PC-3 (cell line): ENCODE measurements at places on chromosomes 11 and 22. TPM values are rescaled to one million over a fixed set of nuclear protein-coding genes. Genes with fewer than 3 reads are reported as not detected.

DNA sequence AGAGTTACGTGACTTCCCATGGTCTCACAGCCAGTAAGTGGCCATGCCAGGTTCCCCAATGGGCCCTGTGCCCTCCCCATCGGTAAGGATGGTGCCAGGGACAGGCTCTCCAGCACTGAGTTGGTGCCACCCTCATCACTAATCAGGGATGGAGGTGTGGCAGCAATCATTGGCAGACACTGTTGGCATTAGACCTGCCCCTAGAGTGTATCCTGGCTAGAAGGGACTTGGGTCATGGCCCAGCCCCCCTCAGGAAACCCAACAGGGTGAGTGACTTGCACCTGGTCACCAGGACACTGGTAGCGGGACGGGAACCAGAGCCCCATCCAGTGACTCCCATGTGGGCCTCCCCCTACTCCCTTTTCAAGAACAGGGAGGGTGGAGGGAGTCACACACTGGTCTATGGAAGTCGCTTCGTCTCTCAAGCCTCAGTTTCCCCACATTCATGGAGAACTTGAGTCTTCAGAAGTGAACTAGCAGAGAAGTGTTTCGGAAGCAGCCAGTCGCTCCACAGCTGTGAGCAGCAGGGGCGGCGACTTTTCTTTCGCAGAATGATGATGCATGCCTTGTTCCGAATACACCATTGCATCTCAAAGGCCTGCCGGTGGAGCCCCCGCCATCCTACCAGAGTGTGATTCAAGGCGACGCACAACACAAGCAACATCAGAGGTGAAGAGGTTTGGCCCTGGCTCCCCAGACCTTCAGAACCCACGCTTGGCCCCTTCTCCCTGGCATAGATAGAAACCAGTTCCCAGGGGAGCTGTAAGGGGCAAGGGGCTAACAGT, 12.9 kb downstream of the MS4A10 start:
- H3K4me3 ChIP-seq, result no peak overlapping the region
- peaks cover 46% of the 10 kb centered on the region for H3K27me3 ChIP-seq
- no peaks in the 10 kb centered on the region for H3K4me1 ChIP-seq
- no peak for DNase-seq
- H3K27ac ChIP-seq, result no peak overlapping the region
- H3K36me3 ChIP-seq, result no peaks in the 10 kb centered on the region

- peak; percentile 41 for DNase-seq
- H3K4me3 ChIP-seq, result no peak overlapping the region
- no peaks in the 10 kb centered on the region for H3K36me3 ChIP-seq
- H3K27me3 ChIP-seq, result peaks cover 30% of the 10 kb centered on the region
- H3K27ac ChIP-seq, result no peak overlapping the region
These were observed 152.8 kb downstream of the NCAM1 start for GRCh38 chr11:113113801-113114704.

- peaks cover 65% of the 10 kb centered on the region for H3K27me3 ChIP-seq
- peaks cover 16% of the 10 kb centered on the region for H3K4me1 ChIP-seq
- peak overlapping the region; percentile 41; the same call in 1 of the 2 replicates for H3K4me3 ChIP-seq
- DNase-seq, result no peak
- no peaks in the 10 kb centered on the region for H3K36me3 ChIP-seq
These were observed 5.5 kb upstream of the IGF2 start for GRCh38 chr11:2144544-2145248.

DNA sequence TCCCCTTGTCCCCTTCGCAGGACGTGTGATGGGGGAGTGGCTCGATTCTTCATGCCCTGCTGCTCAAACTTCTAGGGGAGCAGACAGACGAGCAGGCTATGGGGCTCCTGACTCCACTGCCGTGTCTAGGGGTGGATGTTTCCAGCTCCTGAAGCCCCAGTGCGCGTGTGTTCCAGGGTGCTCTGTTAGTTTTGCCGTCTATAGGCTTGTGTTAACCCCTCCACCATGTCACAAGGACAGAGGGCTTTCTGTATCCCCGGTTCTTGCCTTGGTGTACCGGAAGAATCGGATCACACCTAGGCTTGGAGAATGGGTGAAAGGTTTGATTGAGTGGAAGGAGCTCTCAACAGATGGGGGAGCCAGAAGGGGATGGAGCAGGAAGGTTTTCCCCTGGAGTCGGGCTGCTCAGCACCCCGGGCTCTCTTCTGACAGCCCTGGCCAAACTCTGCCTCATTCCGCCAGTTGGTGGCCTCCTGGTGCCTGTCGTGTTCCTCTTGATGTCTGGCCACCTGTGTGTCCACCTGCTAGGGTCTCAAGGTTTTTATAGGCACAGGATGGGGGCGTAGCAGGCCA, 810.7 kb downstream of the BRD1 start:
- DNase-seq, result no peak
- H3K4me1 ChIP-seq, result no peaks in the 10 kb centered on the region

DNA sequence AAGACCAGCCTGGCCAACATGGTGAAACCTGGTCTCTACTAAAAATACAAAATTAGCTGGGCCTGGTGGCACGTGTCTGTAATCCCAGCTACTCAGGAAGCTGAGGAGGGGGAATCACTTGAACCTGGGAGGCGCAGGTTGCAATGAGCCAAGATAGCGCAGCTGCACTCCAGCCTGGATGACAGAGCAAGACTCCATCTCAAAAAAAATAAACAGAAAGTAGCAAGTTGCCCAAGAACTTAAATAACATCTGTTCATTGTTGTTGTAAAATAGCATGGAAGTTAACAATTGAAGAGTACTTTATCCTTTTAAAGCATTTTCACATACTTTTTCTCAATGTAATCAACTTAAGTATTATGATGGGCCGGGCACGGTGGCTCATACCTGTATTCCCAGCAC, 5.7 kb downstream of the AMBRA1 start:
- no peaks in the 10 kb centered on the region for H3K27me3 ChIP-seq
- no peak overlapping the region for H3K27ac ChIP-seq
- H3K4me3 ChIP-seq, result no peak overlapping the region
- peaks cover 13% of the 10 kb centered on the region for H3K4me1 ChIP-seq
- DNase-seq, result no peak
- no peaks in the 10 kb centered on the region for H3K36me3 ChIP-seq

GRCh38 chr22:35739076-35739930, 21.6 kb downstream of the APOL5 start:
- no peaks in the 10 kb centered on the region; the same call in 1 of the 2 replicates for H3K36me3 ChIP-seq
- H3K4me1 ChIP-seq, result peaks cover 22% of the 10 kb centered on the region
- H3K27me3 ChIP-seq, result no peaks in the 10 kb centered on the region
- peak; percentile 15 for DNase-seq
- H3K4me3 ChIP-seq, result no peak overlapping the region
- no peak overlapping the region for H3K27ac ChIP-seq

The RASD2 gene
- 0.07 and 0.46 TPM in 2 replicates for total RNA-seq

The FAM181B gene
- 0.23 TPM in 1 of 2 replicates, not detected in the other for total RNA-seq

The OTOG gene
- total RNA-seq, result not detected in 2 replicates
